Activated CD4-positive, alpha-beta T cell treated with anti-CD3 and anti-CD28 coated beads for 4 hours (primary cell): ENCODE measurements at places on chromosomes 2 and 18.

DNA sequence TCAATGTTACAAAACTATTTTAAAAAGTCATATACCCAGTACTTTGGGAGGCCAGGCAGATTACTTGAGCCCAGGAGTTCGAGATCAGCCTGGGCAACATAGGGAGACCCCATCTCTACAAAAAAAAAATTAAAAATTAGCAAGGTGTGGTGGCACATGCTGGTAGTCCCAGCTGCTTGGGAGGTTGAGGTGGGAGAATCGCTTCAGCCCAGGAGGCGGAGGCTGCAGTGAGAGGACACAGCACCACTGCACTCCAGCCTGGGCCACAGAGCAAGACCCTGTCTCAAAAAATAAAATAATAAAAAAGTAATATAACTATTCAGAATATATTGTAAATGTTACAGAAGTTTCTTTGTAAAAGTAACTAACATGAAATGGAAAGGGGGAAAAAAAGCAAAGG, 1.9 kb downstream of the PASK start:
- DNase-seq: no peak

GRCh38 chr18:53472546-53472945, 751.9 kb downstream of the MBD2 start:
- no peak for DNase-seq

- DNase-seq: no peak
Measured at GRCh38 chr2:160909781-160910242, 250.4 kb upstream of the TANK start.

- no peak for DNase-seq
Measured at GRCh38 chr2:14358339-14358738, 274.2 kb upstream of the LRATD1 start.

DNA sequence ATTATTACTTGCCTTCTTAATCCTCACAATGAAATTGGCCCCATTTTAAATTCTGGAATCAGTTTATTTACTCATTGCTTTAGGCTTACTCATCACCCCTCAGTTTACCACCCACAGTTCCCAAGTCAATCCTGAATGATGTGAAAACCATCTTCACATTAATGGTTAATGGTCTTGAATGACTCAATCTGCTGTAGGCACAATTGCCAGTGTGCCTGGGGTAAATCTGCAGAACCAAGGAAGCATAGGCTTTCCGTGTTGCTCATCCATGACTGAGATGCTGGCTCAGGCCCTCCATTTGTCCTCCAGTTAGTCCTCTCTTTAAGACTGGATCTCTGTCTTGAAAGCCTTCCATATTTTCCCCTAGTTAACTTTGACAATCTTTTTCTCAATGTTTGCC, 164.5 kb downstream of the PMAIP1 start:
- DNase-seq: no peak

DNA sequence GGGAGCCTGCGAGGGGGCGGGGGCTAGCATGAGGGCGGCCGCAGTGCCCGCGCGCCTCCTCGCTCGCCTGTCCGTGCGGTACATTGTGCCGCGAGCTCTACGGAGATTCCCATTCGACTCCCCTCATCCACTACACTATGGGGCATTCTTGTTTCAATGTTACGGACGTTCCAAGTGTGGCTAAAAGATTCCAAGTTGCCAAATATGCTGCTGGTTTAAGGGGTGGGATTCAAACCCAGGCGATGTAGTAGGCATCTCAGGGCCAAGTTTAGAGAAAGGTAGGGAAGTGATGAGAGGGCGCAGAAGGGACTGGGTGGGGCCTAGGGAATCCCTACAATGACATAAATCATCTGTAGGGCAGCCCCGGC, 10.0 kb upstream of the CRYBA2 start:
- no peak for DNase-seq

GRCh38 chr2:3493615-3494007, 25.7 kb downstream of the ADI1 start:
- no peak for DNase-seq
